ENCODE measurements at places on chromosomes 1 and 21. TPM values are rescaled to one million over a fixed set of nuclear protein-coding genes. Genes with fewer than 3 reads are reported as not detected.

DNA sequence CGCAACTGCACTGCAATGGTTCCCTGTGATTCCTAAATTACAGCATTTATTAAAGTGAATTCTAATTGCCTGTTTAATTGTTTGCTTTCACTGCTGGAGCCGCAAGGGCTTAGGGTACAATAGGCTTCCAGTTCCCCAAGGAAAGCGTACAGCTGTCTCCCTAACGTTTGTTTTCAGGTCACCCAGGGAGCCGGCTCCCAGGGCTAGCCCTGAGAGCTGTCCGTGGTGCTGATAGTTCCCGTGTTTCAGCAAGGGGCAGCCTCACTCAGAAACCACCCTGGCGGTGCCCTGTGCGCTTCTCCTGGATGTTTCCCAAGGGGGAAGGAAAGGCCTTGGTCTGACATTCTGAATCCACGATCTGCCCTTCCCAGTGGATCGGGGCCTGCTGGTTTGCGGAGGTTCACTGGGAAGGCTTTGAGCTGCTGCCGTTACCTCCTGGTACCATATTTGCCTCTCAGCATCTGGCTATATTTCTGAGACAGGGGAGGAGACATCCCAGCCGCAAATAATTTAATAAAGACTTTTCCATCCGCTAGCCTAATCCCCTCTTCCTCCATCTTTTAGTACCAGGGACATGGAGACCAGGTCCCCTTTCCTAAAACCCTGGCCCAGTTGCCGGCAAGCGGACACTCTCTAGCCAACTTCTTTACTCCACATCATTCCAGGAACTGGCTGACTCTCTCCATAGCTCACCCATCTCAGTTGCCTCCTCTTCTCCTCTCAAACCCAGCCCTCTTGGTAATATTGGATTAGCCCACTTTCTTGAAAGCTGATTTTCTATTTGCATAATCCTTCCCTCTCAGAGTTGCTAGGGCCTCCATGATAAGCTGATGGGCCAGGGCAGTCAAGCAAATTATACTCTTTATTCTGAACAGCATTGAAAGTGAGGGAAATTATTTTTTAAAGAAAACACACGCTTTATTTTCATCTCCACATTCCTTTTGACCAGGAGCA is 149.0 kb downstream of the IGSF21 start:
- DNase-seq, result peak; percentile 64

DNA sequence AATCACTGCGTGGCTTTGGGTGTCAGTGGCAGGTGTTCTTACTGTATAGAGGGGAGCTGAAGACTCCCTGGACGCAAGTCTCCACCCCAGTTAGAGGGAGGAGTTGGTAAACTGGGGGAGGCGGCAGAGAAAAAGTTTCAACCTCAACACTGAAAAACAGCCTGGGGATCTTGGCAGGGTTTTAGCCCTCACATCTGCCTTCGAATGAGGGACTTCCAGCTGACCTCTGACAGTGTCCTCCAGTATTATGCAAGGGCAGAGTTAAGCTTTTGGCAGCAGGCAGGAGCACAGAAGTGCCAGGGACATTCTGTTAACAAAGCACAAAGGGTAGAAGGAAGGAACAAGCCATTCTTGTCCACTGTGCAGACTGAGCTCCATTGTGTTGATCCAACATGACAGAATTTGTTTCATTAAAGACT is 41.2 kb upstream of the RAB4A start:
- DNase-seq, result no peak

- DNase-seq, result no peak
Observed at GRCh38 chr1:53094533-53094919, 32.5 kb downstream of the PODN start.

- no peak for DNase-seq
Observed at GRCh38 chr1:205249651-205250050, 21.9 kb downstream of the TMCC2 start.

NBPF12 gene
- polyA plus RNA-seq, result 21.2 TPM

SMPDL3B gene
- 11.0 TPM for polyA plus RNA-seq
